Esophagus muscularis mucosa (tissue), 4 donors: ENCODE measurements at places on chromosomes 12 and 14. TPM values are rescaled to one million over a fixed set of nuclear protein-coding genes. Genes with fewer than 3 reads are reported as not detected.

DNA sequence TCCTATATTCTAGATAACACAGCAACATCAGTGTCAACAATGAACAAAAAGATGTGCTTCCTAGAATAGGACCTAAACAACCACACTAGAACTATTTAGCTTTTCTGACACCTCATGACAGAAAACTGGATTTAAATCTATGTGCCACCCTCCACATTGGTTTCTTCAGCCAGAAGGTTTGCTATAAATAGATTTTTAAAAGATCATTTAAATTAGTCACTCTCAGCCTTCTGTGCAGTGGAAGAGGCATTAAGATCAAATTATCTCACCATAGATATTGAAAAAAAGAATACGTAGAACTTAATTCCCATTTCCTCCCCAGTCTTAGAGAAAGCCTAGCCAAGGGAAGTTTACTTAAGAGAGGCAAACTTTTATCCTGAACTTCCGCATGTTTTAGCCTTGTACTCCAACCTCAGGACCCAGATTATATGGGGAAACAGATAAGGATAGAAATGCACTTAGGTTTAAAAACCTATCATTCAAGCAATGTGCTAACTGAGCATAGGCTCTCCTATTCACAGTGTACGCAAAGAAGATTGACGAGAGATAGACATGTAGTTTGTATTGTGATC is 59.6 kb downstream of the NELL2 start:
- no peak for DNase-seq

GRCh38 chr14:100142073-100143040 is 17.1 kb downstream of the DEGS2 start:
- no peak for DNase-seq

DNA sequence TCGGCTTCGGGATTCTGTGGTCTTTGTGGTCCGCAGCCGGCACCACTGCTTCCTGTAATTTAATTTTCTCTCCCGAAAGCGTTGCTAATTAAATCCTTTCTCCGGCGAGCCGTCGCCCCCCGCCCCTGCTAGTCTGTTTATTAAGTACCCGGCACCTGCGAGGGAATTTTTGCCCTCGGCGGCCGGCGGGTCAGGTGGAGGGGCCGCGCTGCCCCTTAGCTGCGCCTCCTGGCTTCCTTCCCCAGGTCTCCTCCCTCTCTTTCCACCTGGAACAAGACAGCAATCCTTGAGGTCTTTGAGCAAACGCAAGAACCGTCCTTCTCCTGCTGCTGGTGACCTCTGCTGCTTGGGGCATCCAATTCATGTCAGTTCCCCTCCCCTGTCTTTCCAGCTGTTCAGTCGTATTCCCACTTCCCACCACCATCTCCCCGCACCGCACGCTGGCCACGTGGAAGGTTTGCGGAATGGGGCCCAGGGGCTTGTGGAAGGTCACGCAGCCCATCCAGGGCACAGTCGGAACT is 16.2 kb downstream of the ZDHHC22 start:
- no peak for DNase-seq

- no peak for DNase-seq
Observed at GRCh38 chr12:67137256-67137655, 131.9 kb upstream of the CAND1 start.

GRCh38 chr14:85596562-85596961 is 66.6 kb downstream of the FLRT2 start:
- DNase-seq: no peak

- no peak for DNase-seq
Observed at GRCh38 chr12:12645485-12645884, 33.8 kb downstream of the CREBL2 start.

DNA sequence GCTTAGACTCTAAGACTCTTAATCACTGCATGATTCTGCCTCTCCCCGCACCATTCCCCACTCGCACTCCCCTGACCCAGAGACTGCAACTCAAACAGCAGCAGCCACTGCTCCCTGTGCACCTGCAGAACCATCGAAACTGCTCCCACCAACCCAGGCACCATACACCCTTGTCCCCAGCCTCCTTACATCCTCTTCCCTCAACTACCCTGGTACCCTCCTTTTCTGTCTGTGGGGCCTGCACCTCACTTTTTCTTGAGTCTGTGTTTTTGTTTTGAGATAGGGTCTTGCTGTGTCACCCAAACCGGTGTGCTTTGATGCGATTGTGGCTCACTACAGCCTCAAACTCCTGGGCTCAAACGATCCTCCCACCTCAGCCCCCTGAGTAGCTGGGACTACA is 69.4 kb downstream of the RNFT2 start:
- DNase-seq: no peak

DNA sequence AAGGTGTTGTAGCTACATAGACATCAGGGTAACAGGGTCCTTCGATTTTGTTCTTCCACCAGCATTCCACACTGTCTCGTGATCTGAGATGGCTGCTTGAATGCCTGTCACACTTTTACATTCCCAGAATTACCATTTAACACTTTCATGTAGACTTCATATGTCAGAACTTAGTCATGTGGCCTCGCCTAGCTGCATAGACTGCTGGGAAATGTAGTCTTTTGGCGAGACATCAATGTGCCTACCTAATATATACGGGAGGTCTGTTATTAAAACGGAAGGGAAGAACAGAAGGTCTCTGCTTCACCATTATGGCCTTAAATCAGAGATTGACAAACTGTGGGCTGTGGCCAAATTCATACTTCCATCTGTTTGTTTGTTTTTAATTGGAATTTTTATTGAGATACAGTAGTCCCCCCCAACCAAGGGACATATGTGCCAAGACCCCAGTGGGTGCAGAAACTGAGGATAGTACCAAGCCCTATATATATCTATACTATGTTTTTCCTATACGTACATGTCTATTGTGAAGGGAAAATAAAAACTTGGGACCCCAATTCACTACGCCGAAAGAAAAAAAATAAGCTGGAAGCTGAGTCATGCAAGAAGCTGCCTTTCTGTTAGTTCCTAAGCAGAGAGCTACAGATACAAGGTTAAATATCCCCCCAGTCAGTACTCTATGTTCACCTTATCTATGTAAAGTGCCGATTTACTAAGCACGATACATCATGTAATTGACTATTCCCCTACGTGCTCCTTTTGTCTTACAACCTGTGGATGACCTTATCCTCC is 11.3 kb upstream of the HRK start:
- no peak for DNase-seq

GRCh38 chr14:61102549-61103466 is 121.8 kb downstream of the SLC38A6 start:
- DNase-seq: peak; percentile 84

DNA sequence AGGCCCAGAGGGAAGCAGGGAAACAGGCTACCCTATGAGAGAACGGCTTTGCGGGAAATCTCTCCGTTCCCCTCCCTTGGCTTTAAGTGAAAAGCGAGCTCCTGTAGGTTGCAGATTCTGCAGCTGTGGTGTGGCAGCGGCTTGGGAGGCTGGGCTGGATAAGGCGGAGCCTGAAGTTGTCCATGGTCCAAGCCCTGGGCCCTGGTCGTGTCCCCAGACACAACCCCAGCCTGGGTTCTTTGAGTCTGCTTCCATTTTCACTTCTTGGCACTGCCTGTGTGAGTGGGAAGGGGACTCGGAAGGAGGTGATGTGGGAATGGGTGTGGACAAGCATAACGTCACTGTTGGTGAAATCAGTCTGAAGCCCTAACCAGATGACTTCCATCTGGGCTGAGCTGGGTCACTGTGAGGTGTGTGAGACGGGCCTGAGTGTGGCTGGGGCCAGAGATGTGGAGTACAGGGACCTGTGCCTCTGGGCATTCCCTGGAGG is 43.0 kb upstream of the CTDSP2 start:
- no peak for DNase-seq

- no peak for DNase-seq
Observed at GRCh38 chr14:77026166-77026929, 2.2 kb downstream of the IRF2BPL start.

DNA sequence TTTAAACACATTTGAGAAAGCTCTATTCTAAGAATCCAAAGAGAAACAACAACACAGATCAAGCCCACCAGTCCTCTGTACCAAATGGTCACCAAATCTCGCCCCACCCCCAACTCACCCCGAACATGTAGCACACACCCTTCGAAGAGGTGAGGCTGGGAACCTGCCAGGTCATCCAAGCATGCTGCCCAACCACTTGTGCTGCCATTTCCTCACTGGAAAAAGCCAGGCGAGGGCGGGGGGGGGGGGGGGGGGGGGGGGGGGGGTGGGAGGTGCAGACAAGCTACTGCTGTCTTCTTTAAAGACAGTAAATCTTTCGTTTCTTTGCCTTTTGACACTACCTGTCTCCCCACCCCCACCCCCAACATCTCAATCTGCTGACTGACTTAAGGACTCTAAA is 59.9 kb downstream of the SETD3 start:
- no peak for DNase-seq

- DNase-seq: peak; percentile 10
Observed at GRCh38 chr14:106831322-106831720, 1304.9 kb downstream of the TMEM121 start.

DNA sequence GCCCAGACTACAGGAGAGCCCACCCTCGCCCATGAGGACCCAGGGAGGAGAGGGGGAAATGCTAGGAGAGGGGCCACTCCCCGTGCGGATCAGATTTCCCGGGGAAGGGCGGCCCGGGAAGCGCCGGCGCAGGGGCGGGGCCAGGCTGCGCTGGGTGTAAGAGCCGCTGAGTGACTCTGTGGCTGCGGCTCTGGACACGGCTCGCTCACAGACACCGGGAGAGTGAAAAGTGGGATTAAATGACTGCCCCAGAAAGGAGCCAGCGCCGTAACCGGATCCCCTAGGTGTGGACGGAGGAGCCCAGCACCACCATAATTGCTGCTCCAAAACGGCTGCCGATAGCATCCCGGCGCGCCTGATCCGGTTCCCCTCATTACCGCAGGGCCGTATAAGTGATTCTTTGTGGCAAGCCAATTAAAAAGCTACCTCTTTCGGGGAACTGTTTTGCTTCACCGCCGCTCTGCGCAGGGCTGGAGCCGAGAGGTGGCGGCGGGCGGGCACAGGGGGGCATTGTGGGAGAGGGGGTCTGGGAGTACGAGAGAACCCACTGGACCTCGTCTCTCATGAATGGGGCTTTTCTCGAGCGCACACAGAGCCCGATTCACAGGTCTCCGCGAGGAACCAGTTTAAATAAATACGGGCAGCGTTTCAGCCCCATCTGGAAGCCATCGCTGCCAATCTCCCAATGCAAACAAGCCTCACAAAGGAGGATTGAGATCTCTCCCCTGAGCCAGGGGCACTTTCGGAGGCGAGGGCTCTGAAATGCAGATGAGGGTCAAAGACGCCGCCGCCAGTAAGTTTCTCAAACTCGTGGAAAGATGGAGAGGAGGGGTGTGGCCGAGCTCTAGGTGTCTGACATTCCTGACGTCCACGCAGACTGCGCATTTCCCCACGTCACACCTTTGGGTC is 2.5 kb downstream of the COL2A1 start:
- no peak for DNase-seq

DNA sequence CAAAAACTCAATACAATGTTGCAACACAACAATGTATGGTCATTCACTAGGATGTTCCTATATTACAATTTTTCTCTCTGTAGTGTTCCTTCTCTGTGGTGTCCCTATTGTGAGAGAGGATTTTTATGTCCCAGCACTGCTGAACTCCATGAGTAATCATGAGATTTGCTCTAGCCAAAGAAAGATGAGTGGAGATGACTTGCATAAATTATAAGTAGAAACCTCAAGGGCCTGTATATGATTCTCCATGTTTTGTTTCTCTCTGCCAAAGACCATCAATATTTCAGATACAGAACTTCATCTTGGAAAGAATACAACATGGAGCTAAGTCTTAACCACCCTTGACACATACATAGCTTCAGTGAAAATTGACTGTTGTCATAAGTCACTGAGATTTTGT is 579.1 kb downstream of the TMTC2 start:
- DNase-seq: no peak

DNA sequence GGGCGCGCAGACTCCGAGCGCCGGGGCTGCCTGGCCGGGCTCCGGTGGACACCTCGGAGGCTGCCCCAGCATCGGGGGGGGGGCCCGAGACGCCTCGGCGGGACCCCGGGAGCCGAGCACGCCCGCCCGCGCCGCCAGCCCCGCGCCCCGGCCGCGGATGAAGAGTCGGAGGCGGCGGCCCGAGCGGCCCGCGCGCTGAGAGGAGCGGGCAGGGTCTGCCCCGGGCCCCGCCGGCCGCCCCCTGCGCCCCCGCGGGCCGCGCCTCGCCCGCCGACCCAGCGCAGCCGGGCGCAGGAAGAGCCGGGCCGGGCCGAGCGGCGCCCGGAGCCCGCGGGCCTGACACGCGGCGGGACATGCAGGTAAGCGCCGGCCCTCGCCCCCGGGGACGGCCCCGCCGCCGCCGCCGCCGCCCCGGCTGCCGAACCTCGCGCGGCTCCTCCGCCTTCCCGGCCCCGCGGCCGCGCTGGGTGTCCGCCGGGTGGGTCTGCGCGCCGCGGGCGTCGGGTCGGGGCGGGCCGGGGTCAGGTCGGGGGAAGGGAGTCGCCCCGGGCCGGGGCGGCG is 63.7 kb downstream of the FBXL14 start:
- DNase-seq: no peak

DNA sequence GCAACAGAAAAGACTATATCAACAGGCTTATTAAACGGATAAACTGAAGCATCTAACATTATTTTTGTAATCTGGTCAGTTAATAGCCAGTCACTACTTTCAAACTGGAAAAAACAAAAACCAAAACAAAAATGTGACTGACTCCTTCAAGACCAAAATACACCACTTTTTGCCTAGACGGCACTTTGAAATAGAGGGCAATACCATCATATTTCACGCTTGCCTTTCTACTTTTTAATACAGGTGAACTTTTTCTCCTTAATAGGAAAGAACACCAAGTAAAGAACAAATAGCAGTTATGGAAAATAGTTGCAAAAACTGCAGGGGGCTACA is 550 bp upstream of the NUP107 start:
- no peak for DNase-seq

- DNase-seq: no peak
Observed at GRCh38 chr12:30744321-30744720, 10.4 kb downstream of the CAPRIN2 start.

DNA sequence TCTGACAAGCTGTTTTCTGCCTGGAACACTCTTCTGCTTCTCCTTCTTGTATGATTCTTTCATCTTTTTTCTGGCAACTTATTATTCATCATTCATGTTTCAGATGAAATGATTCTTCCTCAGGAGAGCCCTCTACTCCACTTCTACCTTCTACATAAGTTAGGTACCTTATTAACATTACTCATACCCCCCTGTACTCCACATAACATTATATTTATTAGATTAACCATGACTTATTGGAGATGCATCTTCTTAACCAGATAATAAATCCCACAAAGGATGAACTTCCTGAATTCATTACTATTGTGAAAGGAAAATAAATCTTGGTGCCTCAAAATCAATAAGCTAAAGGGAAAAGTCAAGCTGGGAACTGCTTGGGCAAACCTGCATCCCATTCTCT is 1636.5 kb upstream of the FLRT2 start:
- no peak for DNase-seq

Gene KRT75
- total RNA-seq: not detected

Gene FGF6
- not detected for total RNA-seq

Gene B4GALNT3
- total RNA-seq: under 0.01 TPM

Gene RNASE4
- total RNA-seq: 61.9 TPM

Gene NKX2-1
- not detected for total RNA-seq

Gene SUSD6
- 21.2 TPM for total RNA-seq

Gene CIROP
- total RNA-seq: not detected

Gene TESPA1
- total RNA-seq: 1.1 TPM

Gene TOMM20L
- not detected for total RNA-seq
